ENCODE measurements at places on chromosomes 7 and 10.

GRCh38 chr7:87926581-87927461, 7.2 kb upstream of the ADAM22 start:
- H3K36me3 ChIP-seq = no peaks in the 10 kb centered on the region
- H3K4me3 ChIP-seq = no peak overlapping the region
- no peak for DNase-seq
- no peaks in the 10 kb centered on the region for H3K4me1 ChIP-seq
- no peaks in the 10 kb centered on the region for H3K27me3 ChIP-seq
- H3K27ac ChIP-seq = no peak overlapping the region

DNA sequence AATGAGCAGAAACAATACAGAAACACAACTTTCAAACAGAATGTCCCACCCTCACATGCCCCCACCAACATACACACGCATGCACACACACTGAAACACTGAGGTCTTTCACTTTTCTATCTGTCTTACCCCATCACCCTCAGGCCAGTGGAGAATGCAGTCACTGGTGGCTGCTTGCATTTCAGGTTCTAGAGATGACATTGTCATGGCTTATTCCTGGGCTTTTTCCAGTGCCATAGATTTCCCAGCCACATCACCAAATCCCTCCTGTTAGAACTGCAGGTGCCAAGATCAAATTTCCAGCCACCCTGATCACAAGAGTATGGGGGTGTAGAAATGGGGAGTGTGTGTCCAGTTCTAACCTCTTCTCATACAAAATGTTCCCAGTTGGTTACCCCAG, 68.4 kb downstream of the CACNA2D1 start:
- H3K36me3 ChIP-seq = no peaks in the 10 kb centered on the region
- peaks cover 30% of the 10 kb centered on the region for H3K27me3 ChIP-seq
- no peak for DNase-seq
- no peak overlapping the region for H3K27ac ChIP-seq

GRCh38 chr7:132574223-132574622, 2.0 kb downstream of the PLXNA4 start:
- no peak overlapping the region for H3K4me3 ChIP-seq
- no peak for DNase-seq
- no peaks in the 10 kb centered on the region for H3K36me3 ChIP-seq
- no peak overlapping the region for H3K27ac ChIP-seq
- H3K27me3 ChIP-seq = peaks cover 32% of the 10 kb centered on the region

DNA sequence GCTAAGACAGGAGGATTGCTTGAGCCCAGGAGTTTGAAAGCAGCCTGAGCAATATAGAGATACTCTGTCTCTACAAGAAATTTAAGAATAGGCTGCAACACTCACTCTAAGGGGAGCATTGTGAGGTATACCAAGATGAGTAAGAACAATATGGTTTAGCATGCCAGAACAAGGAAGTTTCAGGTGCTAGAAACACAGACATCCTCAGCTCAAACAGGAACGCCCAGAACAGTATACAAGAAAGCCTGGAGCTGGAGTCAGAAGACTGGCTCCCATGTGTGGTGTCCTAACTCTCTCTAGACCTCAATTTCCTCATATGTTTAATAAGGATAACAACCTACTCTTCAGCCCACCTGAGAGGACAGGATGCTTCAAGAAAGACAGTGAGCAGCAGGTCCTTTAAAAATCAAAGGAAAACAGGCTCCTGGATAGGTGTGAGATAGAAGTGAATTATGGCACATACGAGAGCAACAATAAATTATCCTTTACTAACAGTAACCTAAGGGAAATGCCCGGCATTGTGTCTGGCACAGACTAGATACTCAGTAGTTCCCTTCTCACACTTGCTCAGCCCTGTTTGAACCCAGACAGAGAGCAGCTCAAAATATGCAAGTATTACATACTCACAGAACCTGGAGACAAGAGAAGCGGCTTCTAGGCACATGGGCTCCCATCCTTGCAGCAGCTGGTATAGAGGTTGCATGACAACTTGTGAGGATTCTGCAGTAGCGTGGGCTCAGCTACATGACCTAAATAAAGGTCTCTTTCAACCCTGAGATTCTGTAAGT, 45.4 kb downstream of the KAT6B start:
- H3K4me1 ChIP-seq = peaks cover 32% of the 10 kb centered on the region
- peak; percentile 51 for DNase-seq
- no peaks in the 10 kb centered on the region for H3K27me3 ChIP-seq
- H3K27ac ChIP-seq = no peak overlapping the region
- H3K36me3 ChIP-seq = 0 out of 2 replicates have a peak, but pooled peaks cover 2% of the 10 kb centered on the region

DNA sequence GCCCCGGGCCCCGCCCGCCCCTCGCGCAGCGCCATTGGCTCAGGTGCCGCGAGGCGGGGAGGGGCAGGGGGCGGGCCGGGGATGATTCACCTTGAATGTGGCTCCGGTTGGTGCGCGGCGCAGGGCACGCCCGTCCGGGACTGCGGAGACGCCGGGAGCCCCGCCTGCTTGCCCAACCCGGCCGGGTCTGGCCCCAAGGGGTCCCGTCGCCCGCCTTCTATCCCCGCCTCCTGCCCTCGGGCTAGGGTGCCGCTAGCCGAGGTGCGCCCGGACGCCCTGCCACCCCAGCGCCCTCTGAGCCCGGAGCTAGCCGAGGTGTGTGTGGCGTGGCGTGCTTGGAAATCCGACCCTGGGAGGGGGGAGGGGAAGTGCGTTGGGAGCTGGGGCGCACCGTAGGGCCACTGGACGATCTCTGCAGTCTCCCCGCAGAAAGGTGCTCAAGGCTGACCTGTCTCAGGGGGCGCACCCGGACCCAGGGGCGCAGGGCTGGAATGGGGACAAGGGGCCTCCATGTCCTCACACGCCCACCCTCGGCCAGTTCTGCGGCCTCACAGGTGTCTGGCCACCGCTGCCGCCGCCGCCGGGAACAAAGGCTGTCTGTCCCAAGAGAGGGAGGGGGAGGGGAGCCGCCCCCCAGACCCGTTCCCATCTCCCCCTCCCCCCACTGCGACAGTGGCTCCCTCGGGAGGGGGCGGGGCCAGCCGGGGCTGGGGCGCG, 168.9 kb downstream of the NRF1 start:
- peak overlapping the region; percentile 86 for H3K4me3 ChIP-seq
- no peaks in the 10 kb centered on the region for H3K36me3 ChIP-seq

GRCh38 chr7:136174477-136175125, 197.4 kb upstream of the MTPN start:
- no peak overlapping the region for H3K27ac ChIP-seq
- H3K4me3 ChIP-seq = no peak overlapping the region
- DNase-seq = no peak
- 0 out of 2 replicates have a peak, but pooled peaks cover 5% of the 10 kb centered on the region for H3K27me3 ChIP-seq

DNA sequence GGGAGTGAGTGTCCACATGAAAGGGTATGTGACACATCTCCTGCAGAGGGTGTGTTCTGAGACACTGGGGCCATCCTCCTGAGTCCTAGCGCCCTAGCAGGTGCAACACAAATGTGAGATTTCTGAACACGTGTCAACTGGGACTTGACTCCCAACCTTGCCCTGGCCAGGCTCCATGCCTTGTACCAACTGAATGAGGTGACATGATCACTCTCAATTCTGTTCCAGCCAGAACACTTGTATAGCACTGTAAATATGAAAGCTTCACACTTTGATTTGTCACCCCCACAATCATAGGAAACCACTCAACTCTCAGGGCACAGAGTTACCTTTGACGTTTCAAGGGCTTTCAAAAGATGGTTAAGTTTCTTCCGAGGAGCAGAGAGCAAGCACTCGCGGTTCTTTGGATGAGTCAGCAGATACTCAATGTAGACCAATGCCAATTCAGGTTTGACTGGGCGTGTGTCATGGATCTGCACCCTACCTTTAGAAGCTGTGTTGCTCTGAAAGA, 48.6 kb downstream of the NCAPG2 start:
- H3K27ac ChIP-seq = no peak overlapping the region
- H3K27me3 ChIP-seq = no peaks in the 10 kb centered on the region
- peaks cover 8% of the 10 kb centered on the region for H3K4me1 ChIP-seq
- DNase-seq = peak; percentile 13
- H3K4me3 ChIP-seq = no peak overlapping the region

- H3K4me3 ChIP-seq = peak overlapping the region; percentile 99
- H3K4me1 ChIP-seq = peaks cover 21% of the 10 kb centered on the region
- peak overlapping the region; percentile 63 for H3K27ac ChIP-seq
- DNase-seq = peak; percentile 40
- H3K36me3 ChIP-seq = peaks cover 22% of the 10 kb centered on the region
- no peaks in the 10 kb centered on the region for H3K27me3 ChIP-seq
Observed at GRCh38 chr7:127392182-127392565, 334 bp downstream of the ZNF800 start.
